Astrocyte of the spinal cord (primary cell): ENCODE measurements at places on chromosomes 13 and 19.

- DNase-seq, result no peak
These were observed 10.6 kb downstream of the BCKDHA start for GRCh38 chr19:41408256-41408655.

GRCh38 chr19:45793876-45794275 is 1.2 kb upstream of the DMWD start:
- no peak for DNase-seq

GRCh38 chr19:10155839-10156238 is 36.1 kb upstream of the EIF3G start:
- no peak for DNase-seq

- no peak for DNase-seq
These were observed 31.2 kb upstream of the ZNF536 start for GRCh38 chr19:30340771-30341561.

DNA sequence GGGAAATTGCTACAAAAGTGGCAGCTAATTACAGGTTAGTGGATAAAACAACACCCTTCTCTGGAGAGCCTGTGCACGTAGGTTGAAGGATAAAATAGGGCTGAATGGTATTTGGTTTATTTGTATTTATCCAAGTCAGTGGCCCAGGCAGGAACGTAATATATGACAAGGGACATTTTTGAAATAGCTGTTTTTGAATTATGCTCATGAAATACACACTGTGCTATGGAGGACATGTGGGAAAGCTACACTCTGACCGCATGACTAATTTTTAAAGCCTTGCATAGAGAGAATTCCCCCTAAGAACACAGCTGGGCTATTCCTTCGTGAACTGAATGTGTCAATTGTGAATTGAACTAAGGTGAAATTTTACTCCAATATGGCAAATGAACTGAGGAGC is 292.1 kb upstream of the MAB21L1 start:
- peak; percentile 76 for DNase-seq

DNA sequence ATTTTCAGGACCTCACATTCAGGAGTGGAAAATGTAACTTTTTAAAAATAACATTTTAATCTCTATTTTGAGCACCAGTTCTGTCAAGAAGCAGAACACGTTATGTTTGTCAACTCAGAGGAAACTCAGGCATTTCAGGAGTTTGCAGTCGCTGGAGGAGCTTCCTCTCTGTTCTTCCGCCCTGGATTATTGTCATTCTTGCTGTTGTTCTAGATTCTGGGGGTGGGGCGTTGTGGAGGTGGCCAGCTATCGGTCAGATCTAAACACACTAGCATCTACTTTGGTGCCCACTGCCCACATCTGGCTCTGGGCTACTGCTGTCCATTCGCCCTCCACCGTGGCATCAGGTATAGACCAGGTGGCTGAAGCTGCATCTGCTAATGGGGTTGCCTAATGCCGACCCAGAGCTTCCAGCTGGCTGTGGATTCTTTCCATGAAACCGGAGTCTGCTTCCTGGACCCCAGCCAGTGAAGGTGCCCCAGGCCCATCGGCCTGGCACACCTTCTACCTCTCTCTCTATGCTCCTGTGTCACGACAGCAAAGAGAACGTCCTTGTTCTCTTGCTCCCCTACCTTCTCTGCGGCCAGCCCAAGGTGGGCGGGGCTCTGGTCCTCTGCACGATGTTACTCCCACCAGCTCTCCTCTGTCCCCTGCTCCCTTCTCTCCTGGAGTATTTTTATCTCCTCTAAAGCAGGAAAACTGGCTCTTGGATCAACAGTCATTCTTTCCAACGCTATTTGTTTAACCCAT is 36.7 kb upstream of the DGKH start:
- no peak for DNase-seq

DNA sequence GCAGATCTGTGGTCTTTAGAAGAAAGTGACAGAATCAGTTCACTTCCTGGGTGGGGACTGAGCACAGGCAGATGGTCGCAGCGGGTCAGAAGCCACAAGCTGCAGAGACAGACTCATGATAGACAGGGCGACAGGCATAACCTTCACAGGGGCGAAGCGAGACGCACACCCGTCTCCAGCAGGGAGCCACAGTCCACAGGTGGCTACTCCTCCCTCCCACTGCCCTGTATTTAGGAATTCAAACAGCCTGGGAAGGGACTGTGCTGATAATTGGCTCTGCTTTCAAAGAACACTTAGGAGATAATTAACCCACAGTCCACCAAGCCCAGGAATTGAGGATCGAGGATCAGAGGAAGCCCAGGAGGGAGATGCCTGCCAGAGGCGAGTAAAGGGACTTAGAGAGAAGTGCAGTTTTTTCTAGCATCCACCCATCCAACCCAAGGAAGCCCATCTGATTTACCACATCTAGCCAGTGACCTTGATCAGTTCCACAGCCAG is 23.2 kb downstream of the RFX2 start:
- DNase-seq, result no peak

GRCh38 chr13:106532111-106532929 is 3.1 kb downstream of the EFNB2 start:
- DNase-seq, result peak; percentile 59

DNA sequence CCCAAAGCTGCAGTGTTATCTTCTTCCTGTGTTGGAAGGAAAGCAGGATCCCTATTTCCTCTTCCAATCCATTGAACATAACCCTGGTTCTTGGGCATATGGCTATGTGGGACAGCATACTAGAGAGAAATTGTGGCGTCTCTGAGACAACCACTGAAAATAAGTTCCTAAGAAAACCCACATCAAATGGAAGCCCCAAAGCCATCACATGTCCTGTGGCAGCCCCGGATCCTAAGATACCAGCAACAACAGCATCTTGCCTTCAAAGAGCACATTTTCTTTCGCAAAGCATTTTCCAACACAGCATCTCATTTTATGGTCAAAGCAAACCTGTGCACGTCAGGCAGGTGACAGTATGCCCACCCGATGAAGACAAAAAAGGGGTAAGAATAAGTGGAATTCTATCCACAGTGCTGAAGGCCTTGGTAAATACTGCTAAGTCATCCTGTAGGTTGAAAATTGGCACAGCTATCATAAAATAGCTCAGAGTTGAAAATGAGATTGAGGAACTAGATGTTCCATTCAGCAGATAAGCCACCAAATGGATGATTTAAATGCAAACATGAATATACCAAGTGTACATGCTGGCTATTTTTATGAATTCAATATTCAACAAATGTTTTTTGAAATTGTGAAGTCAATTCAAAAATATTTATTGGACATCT is 232.2 kb downstream of the DLEU7 start:
- DNase-seq, result no peak

DNA sequence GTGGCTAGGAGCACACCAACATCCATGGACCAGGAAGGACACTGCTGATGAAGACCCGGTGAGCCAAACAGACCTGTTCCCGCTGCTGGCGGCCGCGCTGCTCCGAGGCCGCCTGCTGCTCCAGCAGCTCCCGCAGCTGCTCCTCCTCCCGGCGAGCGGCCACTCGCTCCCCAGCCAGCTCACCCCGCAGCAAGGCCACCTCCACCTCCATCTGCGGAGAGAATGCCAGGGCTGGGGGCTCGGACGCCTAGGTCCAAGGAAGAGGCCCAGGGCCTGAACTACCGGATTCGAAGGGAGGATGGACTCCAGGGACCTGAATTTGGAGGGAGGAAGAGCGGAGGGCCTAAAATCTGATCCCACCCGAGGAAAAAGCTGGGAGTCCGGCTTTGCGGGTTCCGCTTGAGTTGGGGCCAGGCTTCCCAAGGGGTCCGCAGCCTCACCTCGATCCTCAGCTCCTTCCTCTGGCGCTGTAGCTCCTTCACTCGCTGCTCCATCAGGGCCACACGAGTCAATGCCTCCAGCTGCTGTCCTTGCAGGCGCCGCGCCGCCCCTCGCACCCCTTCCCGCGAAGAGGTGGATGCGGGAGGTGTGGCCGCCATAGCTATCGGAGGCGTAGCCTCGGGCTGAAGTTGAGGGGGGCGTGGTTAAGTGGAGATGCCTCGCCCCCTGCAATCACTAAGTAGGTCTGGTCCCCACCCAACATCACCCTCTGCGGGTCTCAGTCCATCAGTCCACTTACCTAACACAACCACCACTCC is 2.7 kb downstream of the PHLDB3 start:
- no peak for DNase-seq

DNA sequence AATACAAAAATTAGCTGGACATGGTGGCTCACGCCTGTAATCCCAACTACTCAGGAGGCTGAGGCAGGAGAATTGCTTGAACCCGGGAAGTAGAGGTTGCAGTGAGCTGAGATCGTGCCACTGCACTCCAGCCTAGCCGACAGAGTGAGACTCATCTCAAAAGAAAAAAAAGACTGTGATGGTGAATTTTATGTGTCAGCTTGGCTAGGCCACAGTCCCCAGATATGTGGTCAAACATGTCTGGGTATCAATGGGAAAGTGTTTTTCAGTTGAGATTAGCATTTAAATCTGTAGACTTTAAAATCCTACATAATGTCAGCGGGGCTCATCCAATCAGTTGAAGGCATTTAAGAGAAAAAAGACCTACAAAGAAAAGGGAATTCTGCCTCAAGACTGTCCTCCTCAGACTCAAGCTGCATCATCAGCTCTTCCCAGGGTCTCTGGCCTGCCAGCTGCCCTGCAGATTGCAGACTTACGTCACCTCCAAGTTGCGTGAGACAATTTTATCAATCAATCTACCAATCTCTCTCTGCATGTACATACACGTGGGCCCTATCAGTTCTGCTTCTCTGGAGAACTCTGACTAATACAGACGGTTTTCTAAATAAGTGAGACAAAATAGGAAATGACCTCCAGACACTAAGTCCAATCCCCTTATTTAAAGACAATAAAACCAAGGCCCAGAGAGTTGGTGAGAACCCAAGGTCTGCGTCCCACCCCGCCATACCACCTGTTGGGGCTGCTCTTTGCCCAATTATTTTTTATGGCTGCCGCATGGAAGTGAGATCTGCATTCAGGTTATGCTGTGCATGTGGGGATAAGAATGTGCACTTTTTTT is 99.2 kb downstream of the ABCC4 start:
- DNase-seq, result no peak

- DNase-seq, result peak; percentile 6
These were observed 1752.2 kb upstream of the PCDH20 start for GRCh38 chr13:63167699-63168337.
